ENCODE measurements at places on chromosomes 4 and X.

GRCh38 chr4:119543779-119544178 lies 84.8 kb downstream of the PDE5A start:
- no peak for DNase-seq

DNA sequence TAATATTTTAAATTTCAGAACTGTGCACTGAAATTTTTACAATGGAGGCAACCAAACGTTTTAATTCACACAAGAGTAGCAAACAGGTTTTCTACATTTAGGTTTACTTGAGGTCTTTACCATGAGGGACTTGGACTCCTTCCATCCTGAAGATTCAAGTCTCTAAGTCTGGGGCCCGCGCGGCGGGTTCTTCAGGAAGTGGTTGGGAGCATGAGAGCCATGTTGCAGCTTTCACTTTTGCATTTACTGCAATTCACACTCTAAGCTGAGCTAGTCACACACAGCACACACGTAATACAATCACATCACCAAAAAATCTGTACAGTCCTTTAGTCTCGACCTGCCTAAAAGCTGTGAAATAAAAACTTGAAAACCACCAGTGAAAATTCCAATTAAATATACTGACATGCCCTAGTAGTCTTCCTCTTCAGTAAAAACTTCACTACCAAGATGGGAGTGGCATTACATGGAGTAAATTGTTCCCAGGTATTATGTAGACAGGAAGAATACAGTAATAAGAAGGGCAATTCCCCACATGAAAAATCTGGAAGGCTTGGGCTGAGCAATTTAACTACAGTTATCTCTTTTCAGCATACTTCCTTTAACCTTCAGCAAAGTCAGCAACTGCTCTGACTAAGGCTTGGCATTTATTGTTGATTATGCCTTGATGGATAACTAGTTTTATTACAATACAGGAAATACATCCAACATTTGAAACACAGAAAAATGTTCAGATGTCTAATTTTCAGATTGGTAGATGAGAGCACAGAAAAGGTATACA lies 571.1 kb upstream of the DIPK2B start:
- DNase-seq, result no peak

DNA sequence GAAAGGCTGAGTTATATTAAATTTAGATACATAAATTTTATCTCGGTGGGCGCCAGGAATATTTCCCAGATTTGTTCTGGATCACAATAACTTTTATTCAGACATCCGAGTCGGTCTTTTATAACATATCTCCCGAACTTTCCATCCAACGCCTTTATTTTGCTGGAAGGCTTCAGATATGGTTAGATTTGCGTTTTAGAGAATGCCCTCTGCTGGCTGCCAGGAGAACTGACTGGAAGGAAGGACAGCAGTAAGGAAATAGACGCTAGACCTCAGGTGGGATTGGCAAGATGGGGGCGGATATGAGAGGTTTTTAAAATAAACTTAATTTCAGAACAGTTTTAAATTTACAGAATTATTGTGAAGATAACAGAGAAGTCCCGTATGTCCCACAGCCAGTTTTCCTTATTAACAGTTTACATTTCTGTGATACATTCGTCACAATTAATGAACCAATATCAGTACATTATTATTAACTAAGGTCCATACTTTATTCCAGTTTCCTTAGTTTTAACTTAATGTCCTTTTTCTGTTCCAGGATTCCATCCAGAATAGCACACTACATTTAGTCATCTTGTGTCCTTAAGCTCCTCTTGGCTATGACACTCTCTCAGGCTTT lies 4.6 kb upstream of the KANTR start:
- no peak for DNase-seq

GRCh38 chr4:24195991-24196736 lies 306.3 kb upstream of the PPARGC1A start:
- DNase-seq, result no peak

Data from stimulated activated CD4-positive, alpha-beta T cell treated with anti-CD3 and anti-CD28 coated beads, TNF-alpha, amount 100 ng/mL, for 1 hour (primary cell).